NCI-H524 (cell line): ENCODE measurements at places on chromosomes 11 and 22.

DNA sequence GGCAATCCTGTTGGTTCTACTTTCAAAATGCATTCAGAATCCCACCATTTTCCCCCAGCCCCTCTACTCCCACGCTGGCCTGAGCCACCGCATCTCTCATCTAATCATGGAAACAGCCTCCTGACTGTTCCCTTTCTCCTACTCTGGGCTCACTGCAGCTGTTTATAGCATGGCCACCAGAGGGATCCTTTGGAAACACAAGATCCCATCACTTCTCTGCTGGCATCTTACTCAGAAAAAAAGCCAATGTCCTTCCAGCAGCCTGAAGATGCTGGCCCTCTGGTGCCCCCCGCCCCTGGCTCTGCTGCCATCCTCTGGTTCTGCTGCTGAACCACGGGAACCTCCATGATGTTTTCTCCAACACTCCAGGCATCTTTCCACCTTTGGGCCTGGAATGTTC, 11.1 kb downstream of the MS4A8 start:
- DNase-seq = no peak

GRCh38 chr11:106668147-106668546, 350.1 kb downstream of the GUCY1A2 start:
- peak; percentile 29 for DNase-seq

DNA sequence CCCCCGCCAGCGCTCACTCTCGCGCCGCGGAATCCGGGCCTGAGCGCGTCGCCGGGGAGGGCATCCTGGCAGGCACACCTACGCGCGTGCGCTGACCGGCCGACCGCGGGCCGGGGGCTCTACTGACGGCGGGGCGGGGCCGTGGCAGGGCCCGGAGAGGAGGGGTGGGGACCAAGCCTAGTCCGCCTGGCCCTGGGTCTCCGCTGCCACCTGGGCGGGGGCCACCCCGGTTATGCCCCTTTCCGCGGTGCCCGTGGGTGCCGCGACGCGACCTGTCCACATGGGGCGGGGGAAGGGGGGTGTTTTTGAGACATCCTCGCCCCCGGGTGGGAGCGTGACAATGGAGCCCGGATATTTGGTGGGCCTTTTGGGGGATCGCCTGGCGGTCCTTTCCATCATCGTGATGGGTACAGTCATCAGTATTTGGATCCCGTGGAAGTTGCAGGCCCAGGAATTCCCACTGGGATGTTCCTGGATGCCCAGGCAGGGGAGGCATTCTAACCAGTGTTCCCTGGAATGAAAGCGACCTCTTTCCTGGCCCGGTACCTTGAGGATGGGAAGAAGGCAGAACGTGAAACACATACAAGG, 2.2 kb downstream of the NCAM1 start:
- peak; percentile 70 for DNase-seq

DNA sequence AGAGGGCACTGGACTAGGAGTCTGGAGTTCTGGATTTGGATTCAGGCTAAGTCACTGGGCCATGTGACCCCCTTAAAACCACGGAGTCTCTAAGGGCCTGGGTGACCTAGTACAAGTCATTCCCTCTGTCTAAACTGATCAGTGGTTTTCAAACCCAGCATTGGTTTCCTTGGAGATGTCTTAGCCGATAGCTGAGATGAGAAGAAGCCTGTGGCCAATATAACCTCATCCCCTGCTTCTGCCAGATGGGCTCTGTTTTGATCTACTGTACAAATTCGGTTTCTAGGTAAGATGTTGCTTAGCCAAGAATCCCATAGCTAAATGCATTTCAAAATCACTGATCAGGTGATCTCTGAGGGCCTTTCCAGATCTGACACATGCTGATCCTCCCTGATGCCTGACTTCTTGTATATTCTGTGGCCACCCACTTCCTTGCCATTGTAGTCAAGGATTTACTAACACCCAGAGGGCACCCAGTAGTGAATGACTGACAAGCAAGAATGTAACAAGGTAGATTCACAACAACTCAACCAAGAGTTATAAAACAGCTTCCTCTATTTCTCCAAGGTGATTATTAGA, 53.1 kb downstream of the GALNT18 start:
- DNase-seq = no peak

- DNase-seq = no peak
Observed at GRCh38 chr22:43213051-43213450, 26.1 kb upstream of the TTLL12 start.
